ENCODE measurements at places on chromosomes 3 and 15. TPM values are rescaled to one million over a fixed set of nuclear protein-coding genes. Genes with fewer than 3 reads are reported as not detected.

ADAMTSL3 gene
- total RNA-seq: 0.67 TPM

CYP19A1 gene
- total RNA-seq: not detected

CPNE4 gene
- 3.7 TPM for total RNA-seq

GABRR3 gene
- total RNA-seq: not detected

MAP1A gene
- total RNA-seq: 2.5 TPM

EFCC1 gene
- total RNA-seq: 0.14 TPM

PEX5L gene
- total RNA-seq: 0.07 TPM

LRRIQ4 gene
- total RNA-seq: 0.41 TPM

DNA sequence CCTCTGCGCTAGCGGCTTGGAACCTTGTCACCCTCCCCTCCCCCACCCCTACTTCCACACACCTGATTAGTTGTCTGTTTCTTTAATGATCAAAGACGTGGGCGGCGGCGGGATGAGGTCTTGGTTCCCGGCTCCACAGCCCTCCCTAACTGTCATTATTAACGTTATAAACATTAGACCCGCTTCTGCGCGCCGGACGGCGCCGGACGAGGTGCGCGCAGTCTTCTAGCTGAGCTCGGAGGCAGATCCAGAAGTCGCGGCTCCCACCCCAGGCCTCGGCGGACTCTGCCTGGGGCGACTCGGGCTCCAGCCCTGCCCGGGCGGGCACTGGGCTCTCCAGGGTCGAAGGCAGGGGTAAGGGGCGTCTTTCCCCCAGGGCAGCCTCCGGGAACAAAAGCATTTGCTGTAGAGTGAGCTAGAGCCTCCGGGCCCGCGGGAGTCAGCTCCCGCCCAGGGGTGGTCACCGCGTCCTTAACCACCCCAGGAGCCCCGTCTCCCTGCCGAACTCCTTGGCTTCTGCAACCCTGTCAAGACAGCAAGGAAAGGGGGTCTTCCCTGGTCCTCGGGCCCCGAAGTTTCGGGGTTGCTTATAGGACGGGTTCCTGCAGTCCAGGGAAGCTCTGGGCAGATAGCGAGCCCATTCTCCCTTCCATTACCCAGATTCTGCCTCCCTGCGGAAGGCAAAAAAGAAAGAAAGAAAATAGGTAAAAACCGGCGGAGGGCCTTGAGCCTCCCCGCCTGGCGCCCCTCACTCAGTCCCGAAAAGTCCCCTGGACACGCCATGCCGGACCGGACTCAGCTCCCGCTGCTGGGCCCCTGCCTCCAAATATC lies 2.2 kb upstream of the ISLR2 start:
- DNase-seq: no peak

DNA sequence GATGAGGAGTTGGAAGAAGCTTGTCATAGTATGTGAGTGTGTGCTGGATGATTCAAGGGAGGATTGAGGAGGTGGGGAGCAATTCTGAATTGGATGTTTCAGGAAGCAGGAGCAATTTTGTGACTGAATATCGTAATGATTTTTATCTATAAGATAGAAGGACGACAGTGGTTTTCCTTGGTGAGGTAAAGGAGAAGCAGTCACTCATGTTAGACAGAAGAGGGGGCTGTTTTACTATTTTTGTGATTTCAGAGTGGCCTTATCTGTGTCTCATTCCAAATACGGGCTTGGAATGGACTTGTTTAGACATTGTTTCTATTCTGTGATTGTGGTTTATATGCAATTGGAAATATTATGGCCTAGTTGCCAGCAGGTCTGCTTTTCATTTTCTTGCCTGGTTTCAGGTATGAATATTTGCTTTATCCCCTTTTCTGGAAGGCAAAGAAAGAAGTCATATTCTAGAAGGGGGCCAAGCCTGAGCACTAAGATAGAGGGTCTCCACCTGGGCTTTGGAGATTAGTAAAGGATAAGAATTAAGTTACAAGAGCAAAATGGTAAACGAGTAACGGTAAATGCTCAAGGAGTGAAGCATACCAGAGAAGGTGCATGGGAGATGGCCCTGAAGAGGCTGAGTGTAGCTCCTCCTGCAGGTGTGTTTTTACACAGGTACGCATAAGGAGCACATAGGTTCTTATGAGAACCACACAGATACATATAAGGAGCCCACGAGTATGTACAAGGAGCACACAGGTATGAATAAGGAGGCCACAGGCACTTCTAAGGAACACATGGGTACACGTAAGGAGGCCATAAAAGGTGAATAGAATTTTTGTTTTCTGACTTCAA lies 124.6 kb upstream of the KCNAB1 start:
- no peak for DNase-seq

DNA sequence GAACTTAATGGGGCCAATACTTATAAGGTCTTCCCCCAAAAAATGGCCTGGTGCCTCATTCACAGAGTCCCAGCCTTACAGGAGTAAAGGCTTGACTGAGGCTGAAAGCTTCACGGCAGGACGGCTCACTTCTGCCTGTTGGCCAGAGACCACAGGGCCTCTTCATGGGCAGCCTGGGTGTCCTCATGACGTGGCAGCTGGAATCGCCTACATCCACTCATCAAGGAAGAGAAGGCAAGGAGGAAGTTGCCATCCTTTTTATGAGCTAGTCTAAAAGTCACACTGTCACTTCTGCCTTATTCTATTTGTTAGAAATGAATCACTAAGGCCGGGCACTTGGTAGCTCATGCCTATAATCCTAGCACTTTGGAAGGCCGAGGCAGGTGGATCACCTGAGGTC lies 89.3 kb upstream of the DGKG start:
- DNase-seq: no peak

GRCh38 chr3:23815879-23816278 lies 10.1 kb downstream of the UBE2E1 start:
- no peak for DNase-seq

DNA sequence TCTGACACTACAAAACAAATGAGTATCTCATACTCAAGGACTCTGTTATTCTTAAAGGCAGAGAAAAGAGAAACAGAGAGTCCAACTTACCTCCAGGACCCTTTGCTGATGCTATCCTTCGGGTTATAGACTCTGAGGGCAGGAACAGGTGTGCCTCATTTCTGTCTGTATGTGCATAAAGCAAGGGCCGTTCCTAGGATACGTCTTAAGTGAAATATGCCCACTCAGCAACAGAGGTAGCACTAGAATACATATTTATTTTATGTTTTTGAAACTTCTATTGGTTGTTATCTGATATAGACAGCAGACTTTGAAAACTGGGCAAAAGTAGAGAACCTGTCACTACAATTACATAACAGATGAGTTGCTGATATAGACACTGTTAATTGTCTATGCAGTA lies 89.3 kb upstream of the CPNE4 start:
- no peak for DNase-seq

DNA sequence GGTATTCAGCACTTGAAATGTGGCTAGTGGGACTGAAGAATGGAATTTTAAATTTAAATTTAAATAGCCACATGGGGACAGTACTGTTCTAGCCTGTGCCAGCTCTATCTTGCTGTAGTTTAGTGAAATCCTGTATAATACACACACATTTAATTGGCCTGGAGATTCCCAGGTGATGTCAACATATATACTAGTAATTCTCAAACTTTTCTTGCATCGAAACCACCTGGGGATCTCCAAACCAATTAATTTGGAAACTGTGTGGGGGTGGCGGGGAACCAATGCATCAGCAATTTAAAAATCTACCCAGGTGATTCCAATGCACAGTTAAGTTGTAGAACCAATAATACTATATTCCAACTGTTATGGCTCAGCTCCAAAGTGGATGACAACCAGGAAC lies 228.9 kb upstream of the MRPL3 start:
- DNase-seq: no peak

- DNase-seq: peak; percentile 70
These were observed 284.3 kb downstream of the CLSTN2 start for GRCh38 chr3:140219291-140219690.

DNA sequence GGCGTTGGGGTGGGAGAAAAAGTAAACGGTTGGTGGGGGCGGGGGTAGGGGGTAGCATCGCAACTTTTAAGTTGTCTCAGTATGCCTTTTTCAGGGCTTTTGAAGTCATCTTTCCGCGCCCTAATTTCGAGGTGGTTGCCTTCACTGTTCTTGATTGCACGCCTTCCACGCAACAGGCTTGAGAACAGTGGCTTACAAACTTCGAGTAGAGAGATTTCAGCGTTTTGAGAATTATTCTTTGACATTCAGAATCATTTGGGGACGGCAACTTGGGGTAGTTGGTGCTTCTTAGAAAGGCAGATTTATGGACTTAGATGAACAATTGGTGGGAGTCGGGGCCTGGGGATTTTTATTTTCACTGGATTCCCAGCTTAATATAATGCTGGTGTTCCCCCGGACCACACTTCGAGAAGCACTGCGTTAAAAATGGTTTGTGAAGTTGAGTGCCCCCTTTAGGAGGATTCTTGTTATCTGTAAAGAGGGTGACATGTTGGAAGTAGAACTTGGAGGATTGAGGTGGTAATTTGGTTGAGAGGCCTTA lies 880 bp downstream of the PPP4R2 start:
- DNase-seq: peak; percentile 35

GRCh38 chr3:27729748-27730611 lies 7.9 kb upstream of the EOMES start:
- no peak for DNase-seq

DNA sequence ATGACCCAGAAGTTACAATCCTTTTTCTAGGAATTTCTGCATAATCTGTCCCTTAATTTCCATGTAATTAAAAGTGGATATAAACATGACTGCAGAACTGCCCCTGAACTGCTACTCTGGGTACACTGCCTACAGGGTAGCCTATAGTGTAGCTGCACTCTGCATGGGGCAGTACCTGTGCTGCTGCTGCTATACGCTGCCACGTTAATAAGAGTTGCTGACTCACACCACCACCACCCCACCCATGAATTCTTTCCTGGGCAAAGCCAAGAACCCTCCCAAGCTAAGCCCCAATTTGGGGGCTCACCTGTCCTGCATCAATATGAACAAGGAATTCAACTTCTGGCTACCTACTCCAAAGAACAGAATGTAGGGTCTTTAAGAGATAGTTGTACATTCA lies 13.9 kb downstream of the HDGFL3 start:
- no peak for DNase-seq

- no peak for DNase-seq
These were observed 513 bp downstream of the VGLL4 start for GRCh38 chr3:11643201-11643603.

- no peak for DNase-seq
These were observed 9.1 kb downstream of the MRPS11 start for GRCh38 chr15:88476635-88477060.
